Spleen (tissue), 13 donors: ENCODE measurements at places on chromosomes 6 and 20.

DNA sequence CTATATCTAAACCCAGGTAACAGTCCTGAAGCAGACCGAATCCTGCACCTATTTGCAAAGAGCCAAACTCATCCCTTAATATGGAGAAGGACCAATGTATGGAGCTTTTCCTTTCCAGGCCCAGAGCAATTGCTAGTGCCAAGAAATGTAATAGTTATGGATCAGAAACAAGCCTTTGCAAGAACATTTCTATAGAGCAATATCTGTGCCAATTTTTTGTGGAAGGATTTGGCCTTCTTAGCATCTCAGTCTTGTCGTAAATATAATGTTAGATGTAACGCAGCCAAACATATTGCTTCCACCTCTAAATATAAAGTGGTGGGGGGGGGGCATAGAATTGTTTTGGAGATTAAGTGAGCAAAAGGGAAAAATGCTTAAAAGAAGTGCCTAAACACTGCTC is 2.7 kb downstream of the KIAA0408 start:
- no peak overlapping the region for H3K4me3 ChIP-seq
- no peaks in the 10 kb centered on the region for H3K36me3 ChIP-seq
- no peak for DNase-seq
- no peaks in the 10 kb centered on the region for H3K27me3 ChIP-seq
- peaks cover 10% of the 10 kb centered on the region for H3K4me1 ChIP-seq
- H3K27ac ChIP-seq, result peak overlapping the region; percentile 65

DNA sequence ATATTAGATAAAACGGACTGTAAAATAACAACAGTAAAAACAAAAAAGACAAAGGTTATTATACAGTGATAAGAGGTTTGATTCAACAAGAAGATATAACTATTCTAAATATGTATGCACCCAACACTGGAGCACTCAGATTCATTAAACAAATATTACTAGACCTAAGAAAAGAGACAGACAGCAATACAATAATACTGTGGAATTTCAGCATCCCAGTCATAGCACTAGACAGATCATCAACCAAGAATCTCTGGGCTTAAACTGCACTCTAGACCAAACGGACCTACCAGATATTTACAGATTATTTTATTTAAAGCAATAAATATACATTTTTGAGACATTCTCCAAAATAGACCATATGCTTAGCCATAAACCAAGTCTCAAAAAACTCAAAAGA is 263.8 kb downstream of the C6orf118 start:
- H3K27me3 ChIP-seq, result no peaks in the 10 kb centered on the region
- H3K4me1 ChIP-seq, result no peaks in the 10 kb centered on the region
- no peak overlapping the region for H3K27ac ChIP-seq
- no peak overlapping the region for H3K4me3 ChIP-seq

- no peaks in the 10 kb centered on the region for H3K27me3 ChIP-seq
- H3K27ac ChIP-seq, result no peak overlapping the region
- H3K36me3 ChIP-seq, result no peaks in the 10 kb centered on the region
These were observed 89.8 kb downstream of the C6orf118 start for GRCh38 chr6:165219629-165220028.

GRCh38 chr6:138544501-138544900 is 45.2 kb upstream of the NHSL1 start:
- H3K4me1 ChIP-seq, result peaks cover 6% of the 10 kb centered on the region
- H3K27ac ChIP-seq, result no peak overlapping the region
- no peak for DNase-seq
- H3K4me3 ChIP-seq, result no peak overlapping the region
- H3K27me3 ChIP-seq, result no peaks in the 10 kb centered on the region
- no peaks in the 10 kb centered on the region for H3K36me3 ChIP-seq

DNA sequence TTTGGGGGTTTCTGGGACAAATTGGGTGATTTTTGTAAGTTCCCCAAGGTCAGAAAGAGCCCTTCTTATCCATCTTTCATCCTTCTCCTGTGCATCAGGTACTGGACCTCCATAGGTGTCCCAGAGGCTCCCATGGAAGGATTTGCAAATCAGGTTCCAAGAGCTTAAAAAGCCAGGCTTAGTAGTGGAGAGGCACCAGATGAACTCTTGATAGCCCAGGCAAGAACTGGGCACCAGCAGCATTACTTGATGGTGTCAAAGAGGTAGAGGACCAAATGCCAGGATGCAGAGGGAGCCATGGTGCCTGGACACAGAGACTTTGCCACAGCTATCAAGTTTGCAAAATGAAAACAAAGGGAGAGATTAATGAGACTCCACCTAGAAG is 20.9 kb upstream of the TRAM2 start:
- no peak overlapping the region for H3K27ac ChIP-seq
- no peaks in the 10 kb centered on the region for H3K27me3 ChIP-seq
- no peaks in the 10 kb centered on the region for H3K36me3 ChIP-seq
- no peak for DNase-seq

DNA sequence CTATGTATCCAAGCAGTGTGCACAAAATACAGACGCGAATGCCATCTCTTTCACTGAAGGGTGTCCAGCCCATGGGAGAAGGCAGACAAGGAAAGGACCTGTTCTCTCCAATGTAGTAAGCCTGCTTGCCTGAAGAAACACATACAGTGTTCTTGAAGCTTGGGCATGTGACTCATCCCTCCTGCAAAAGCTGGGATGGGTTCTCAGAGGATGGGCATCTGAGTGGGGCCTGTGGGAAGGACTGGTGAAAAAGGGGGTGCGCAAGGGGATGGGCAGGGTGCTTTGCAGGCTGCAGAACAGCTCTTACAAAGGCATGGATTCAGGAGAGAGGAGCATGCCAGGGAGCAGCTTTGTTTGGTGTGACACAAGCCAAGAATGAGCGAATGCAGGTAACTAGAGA is 128.1 kb downstream of the FYN start:
- no peak overlapping the region for H3K4me3 ChIP-seq
- peaks cover 86% of the 10 kb centered on the region for H3K4me1 ChIP-seq
- H3K27me3 ChIP-seq, result no peaks in the 10 kb centered on the region
- H3K27ac ChIP-seq, result peak overlapping the region; percentile 86
- no peaks in the 10 kb centered on the region for H3K36me3 ChIP-seq

- no peaks in the 10 kb centered on the region for H3K4me1 ChIP-seq
- no peak overlapping the region for H3K27ac ChIP-seq
- no peak for DNase-seq
- no peak overlapping the region for H3K4me3 ChIP-seq
These were observed 177.4 kb upstream of the PLN start for GRCh38 chr6:118370722-118371121.
